ENCODE measurements at places on chromosomes 12 and 14.
A peak's percentile ranks its signal among the peaks of the same experiment; 100 is the strongest.

- DNase-seq = no peak
Measured at GRCh38 chr12:8622646-8623045, 10.0 kb upstream of the AICDA start.

- no peak for DNase-seq
Measured at GRCh38 chr14:28097585-28097984, 669.0 kb upstream of the FOXG1 start.

- DNase-seq = no peak
Measured at GRCh38 chr12:25845415-25845814, 113.1 kb upstream of the RASSF8 start.

DNA sequence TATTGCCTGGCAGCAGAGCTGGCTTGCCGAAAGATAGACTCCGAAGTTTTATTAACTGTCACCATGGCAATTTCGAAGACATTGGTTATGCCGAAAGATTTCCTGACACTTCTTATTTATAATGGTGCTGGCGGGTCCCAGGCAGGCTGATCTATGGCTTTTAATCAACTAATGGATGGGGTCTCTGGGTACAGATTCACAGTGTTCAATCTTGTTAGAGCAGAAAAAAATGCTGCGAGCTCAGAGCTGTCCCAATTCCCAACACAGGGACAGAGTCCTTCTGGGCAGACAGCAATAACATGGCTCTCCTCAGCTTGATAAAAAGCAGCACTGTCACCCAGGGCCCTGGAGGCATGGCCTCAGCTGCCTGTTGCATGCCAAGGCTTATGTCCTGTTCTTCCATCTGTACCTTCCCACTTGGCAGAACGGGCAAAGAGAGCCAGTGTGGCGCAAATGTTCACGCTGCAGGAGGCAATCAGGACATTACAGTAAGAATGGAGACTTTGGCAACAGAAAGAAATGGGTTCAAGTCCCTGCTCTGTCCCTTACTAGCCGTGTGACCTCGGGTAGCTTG lies 228.2 kb upstream of the PWP1 start:
- no peak for DNase-seq

- DNase-seq = no peak
Measured at GRCh38 chr12:127393465-127393864, 873.5 kb upstream of the TMEM132C start.

DNA sequence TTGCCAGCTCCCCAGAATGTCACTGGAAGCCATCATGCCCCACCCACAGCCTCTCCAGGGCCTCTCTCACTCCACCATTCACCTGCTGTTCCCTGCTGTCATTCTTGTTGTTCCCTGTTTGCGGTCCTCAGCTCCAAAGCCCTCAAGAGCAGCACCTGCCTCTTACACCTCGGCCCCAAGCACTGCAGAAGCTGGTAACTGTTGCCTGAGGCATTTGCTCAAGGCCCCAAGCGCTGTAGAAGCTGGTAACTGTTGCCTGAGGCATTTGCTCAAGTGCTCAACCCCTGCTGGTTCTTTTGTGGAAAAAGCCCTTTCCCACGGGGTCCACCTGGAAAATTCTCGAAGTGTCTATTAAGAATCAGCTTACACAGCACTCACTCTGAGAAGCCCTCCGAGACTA lies 78.0 kb downstream of the ARL6IP4 start:
- no peak for DNase-seq

DNA sequence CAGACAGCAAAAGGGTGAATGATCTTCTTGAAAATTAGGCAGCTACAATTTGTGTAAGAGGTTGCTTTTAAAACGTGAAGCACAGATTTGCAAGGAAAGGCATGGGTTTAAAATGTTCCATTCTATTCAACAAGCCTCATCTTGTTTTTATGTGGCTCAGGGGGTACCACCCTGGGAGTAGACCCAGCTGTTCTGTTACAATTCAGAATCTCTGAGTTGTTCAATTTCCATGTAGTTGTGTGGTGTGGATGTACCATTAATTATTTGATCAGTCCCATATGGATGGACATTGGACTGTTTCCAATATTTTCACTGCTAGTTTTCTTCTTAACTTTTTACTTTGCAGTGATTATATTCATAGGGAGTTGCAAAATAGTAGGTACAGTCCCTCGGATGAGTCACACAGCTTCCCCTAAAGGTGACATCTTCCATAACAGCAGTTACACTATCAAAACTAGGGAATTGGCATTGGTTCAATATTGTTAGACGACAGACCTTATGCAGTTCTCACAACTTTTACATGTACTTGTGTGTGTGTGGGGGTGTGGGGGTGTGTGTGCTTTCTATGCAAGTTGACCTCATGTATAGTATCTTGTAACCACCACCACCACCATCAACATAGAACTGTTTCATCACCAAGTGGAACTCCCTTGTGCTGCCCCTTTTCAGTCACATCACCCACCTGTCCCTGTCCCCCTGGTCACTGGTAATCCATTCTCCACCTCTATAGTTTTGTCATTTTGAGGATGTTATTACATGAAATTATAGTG lies 59.0 kb upstream of the CAPRIN2 start:
- peak; percentile 47 for DNase-seq

GRCh38 chr14:81485372-81485771 lies 48.3 kb downstream of the SEL1L start:
- no peak for DNase-seq

GRCh38 chr14:91232603-91233002 lies 11.9 kb downstream of the GPR68 start:
- peak; percentile 58 for DNase-seq

- DNase-seq = no peak
Measured at GRCh38 chr12:124293286-124294003, 1.4 kb upstream of the RFLNA start.

DNA sequence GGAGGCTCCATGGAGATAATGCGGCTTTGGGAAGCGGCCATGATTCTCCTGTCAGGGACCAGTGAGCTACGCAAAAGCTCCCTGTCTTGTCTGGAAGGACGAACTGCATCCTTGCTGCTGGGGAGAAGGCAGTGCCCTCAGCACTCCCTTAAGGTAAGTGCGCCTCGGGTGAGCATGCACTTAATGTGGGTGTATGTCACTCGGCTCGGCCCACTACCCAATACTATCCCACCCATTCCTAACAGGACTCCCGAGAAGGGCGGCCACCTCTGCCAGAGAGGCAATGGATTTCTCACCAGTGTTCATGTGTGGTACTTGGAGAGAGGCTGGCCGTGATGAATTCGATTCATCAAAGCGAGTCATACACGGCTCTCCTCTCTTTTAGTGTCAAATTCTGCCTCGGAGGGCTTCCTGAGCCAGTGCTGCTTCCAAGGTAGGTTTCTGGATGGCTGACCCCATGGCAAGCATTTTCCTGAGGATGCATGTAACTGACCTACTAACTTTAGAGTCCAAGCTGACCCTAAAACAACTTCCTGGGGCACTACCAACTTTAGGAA lies 151.7 kb upstream of the RTL1 start:
- no peak for DNase-seq

- no peak for DNase-seq
Measured at GRCh38 chr12:24546661-24547060, 402.2 kb downstream of the BCAT1 start.

GRCh38 chr14:74502236-74503019 lies 8.9 kb downstream of the ISCA2 start:
- peak; percentile 43 for DNase-seq

GRCh38 chr14:56124327-56124726 lies 6.1 kb downstream of the PELI2 start:
- no peak for DNase-seq

DNA sequence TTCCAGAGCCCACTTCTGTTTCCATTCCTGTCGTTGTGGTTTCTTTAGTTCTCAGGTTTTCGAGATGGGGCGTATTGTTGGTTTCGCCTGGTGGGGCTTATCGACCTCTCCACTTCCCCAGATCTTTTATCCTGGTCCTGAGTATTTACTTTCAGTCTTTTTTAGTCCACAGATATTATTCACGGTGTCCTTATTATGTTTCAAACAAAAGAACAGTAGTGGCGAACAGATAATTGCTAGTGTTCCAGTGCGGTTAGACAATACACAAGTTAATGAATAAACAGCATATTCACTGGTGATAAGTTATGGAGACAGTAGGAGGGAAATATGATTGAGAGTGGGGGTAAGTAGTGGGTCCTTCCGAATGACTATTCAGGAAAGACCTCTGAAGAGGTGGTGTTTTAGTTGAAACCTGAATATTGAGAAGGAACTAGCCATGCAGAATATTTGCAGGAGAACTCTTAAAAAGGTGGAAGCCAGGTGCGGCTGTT lies 668 bp downstream of the TMEM260 start:
- peak; percentile 20 for DNase-seq

GRCh38 chr12:33093534-33093933 lies 197.0 kb upstream of the PKP2 start:
- no peak for DNase-seq

GRCh38 chr14:56324856-56325699 lies 206.9 kb downstream of the PELI2 start:
- DNase-seq = no peak

- DNase-seq = no peak
Measured at GRCh38 chr12:31221551-31221945, 104.4 kb downstream of the SINHCAF start.

- no peak for DNase-seq
Measured at GRCh38 chr14:103519837-103520212, 2.8 kb downstream of the CKB start.

- peak; percentile 54 for DNase-seq
Measured at GRCh38 chr12:121388421-121388981, 11.4 kb upstream of the RNF34 start.

- no peak for DNase-seq
Measured at GRCh38 chr12:124790650-124791400, 72.8 kb downstream of the SCARB1 start.

GRCh38 chr14:91119556-91120311 lies 5.9 kb downstream of the DGLUCY start:
- peak; percentile 57 for DNase-seq

DNA sequence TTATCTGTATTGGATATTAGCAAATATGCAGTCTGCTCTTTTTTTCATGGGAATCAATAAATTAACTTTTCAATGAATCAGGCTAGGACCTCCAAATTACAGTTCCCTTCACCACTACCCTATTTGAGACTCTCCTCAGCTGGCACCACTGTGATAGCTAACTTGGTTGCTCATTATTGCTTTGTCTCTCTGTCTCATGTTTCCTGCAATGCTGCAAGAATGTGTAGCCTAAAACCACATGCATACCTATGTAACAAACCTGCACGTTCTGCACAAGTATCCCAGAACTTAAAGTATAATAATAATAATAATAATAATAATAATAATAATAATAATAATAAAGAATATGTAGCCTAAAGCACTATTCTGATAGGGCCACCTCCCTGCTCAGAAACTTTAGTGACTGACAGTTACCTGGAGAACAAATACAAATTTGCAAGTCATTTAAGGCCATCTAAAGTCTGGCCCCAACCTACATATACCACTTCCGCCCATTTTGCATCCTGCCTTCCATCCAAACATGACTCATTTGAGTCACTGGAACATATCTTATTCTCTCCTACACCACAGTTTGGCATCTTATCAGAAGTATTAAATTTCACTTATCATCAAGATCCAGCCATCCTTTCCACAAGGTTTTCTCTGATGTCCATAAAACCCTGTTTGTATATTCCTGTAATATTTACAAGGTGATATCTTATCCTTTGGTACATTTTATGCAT lies 215.1 kb downstream of the LRRK2 start:
- DNase-seq = no peak

DNA sequence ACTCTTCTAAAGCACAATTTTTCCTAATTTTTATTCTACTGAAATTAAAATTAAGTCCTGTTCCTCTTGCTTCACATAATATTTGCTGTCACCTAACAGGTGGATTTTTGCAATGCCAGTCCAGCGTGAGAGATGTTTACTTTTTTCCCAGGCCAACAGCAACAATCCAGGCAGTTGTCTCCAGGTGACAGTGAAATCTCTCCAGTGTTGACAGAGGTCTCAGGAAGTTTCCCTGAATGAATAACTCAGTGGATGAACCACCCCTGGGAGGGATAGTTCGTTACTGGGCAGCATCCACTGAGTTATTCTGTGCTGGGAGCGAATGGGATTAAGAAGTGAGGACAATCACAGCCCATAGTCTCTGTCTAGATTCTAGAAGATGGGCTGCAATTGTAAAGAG lies 7.1 kb upstream of the NT5DC3 start:
- no peak for DNase-seq

DNA sequence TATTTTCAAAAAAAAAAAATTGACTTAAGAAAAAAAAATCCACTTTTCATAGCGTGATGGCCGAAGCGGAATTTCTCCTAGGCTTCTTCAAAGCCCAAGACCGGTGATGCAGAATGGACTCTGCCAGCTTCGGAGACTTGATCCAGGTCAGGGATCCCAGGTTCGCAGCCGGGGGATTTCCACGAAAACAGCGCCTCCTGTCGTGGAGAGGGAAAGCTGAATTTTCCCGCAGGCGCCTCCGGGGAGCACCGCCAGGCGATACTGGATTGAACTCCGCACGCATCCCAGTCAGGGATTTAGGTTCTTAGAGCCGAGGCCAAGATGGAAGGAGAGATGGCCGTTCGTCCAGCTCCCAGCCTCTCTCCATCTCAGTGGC lies 2.1 kb downstream of the TTC6 start:
- DNase-seq = no peak

DNA sequence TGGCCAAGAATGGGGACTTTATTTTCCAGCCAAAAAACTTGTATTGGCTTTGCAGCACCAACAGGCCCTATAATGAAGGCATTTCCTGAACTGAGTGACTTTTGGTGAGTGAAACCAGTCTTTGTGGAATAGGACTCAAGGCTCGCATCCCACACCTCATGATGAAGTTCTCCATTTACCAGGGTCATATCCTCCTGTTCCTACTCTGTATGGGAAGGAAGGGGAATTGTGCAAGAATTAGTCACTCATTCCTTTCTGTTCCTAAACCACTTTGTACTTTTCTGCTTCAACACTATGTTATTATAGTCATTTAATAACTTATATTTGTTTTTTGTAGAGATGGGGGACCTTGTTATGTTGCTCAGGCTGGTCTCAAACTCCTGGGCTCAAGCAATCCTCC lies 2.3 kb upstream of the SPATS2 start:
- DNase-seq = peak; percentile 93

- peak; percentile 62 for DNase-seq
Measured at GRCh38 chr12:12901158-12901791, 9.9 kb downstream of the GPRC5A start.

DNA sequence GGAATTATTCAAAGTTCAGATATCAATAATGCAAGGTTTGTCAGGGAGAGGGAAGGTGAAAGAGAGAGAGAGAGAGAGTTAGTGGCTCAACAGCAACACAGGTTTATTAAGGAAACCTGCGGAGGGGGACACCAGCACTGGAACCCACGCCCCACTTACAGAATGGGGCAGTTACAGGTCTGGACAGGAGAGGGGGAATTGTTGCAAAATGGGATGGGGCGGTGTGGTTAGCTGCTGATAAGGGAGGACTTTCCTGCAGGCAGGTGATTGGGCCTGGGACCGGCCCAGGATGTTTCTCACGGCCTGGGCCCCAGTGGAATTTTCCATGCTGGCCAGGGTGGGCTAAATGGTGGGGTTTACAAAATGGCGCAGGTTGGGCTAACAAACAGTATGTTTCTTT lies 278.2 kb upstream of the SLC16A7 start:
- no peak for DNase-seq

DNA sequence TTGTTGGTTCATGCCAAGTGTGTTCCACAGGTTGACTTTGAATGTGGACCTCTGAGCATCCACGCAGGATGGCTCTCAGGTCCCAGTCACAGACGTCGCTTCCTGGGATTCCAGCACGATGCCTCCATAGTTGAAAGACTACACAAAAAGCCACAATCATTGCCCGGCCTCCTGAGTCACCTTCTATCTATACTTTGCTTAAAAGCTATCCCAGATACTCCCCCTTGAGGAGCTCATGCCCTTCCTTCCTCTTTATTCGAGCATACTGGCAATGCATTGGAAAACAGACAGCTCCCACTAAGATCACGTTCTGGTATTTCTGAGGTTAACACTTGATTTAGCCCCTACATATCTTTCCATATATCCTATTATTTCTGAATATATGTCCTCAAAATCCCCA lies 40.1 kb downstream of the ZNF664 start:
- DNase-seq = peak; percentile 25
